Thyroid gland (tissue), 4 donors: ENCODE measurements at places on chromosomes 5 and 9. TPM values are rescaled to one million over a fixed set of nuclear protein-coding genes. Genes with fewer than 3 reads are reported as not detected.

DNA sequence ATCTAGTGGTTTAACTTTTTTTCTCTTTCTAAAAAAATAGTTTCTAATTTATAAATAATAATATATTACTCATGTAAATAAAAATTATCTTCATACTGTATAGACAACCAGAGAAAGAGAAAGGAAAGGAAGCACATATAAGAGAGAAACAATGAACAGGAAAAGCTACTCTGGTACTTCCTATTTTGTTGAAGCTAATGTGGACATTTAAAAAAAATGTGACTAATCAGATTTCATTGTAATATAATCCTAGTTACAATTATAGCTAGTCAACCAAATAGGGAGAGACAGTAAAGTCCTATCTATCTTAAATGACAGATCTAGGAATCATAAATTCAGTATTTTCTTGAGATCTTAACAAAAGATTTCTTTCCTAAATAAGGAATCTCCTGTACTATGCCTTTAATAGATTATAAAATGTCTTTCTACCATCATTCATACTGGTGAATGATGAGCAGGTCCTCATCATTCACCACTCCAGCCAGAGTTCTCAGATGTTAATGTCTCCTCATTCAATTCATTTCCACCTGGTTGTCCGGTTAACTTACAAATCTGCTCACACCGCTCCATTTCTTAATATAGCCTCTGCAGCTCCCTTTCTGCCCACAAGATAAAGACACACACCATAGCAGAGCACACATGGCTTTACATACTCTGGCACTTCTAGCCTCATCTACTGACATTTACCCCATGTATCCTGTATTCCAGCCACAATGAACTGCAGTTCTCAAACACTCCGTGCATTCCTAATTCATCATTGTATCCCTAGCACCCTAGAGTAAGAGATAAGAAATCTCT is 30.9 kb downstream of the ZFR start:
- H3K4me1 ChIP-seq = no peaks in the 10 kb centered on the region
- H3K27me3 ChIP-seq = no peaks in the 10 kb centered on the region
- DNase-seq = no peak
- H3K27ac ChIP-seq = no peak overlapping the region
- H3K36me3 ChIP-seq = peaks cover 24% of the 10 kb centered on the region

- peaks cover 8% of the 10 kb centered on the region for H3K4me1 ChIP-seq
- DNase-seq = no peak
- H3K4me3 ChIP-seq = no peak overlapping the region
- H3K36me3 ChIP-seq = no peaks in the 10 kb centered on the region
Measured at GRCh38 chr9:79578891-79579290, 7.1 kb downstream of the TLE4 start.

The RAD23B gene
- total RNA-seq = 85.7 TPM

The MAP1B gene
- 54.5 TPM for total RNA-seq

The GARNL3 gene
- 49.1 TPM for total RNA-seq

The NUTM2G gene
- total RNA-seq = not detected

GRCh38 chr5:34843497-34843896 is 4.5 kb downstream of the TTC23L start:
- no peaks in the 10 kb centered on the region for H3K27me3 ChIP-seq
- H3K4me3 ChIP-seq = no peak overlapping the region
- no peaks in the 10 kb centered on the region for H3K4me1 ChIP-seq
- H3K36me3 ChIP-seq = no peaks in the 10 kb centered on the region
- no peak overlapping the region for H3K27ac ChIP-seq

- H3K4me1 ChIP-seq = no peaks in the 10 kb centered on the region
- H3K36me3 ChIP-seq = no peaks in the 10 kb centered on the region
- no peak overlapping the region for H3K4me3 ChIP-seq
Measured at GRCh38 chr9:86751207-86751606, 196.1 kb downstream of the GAS1 start.

DNA sequence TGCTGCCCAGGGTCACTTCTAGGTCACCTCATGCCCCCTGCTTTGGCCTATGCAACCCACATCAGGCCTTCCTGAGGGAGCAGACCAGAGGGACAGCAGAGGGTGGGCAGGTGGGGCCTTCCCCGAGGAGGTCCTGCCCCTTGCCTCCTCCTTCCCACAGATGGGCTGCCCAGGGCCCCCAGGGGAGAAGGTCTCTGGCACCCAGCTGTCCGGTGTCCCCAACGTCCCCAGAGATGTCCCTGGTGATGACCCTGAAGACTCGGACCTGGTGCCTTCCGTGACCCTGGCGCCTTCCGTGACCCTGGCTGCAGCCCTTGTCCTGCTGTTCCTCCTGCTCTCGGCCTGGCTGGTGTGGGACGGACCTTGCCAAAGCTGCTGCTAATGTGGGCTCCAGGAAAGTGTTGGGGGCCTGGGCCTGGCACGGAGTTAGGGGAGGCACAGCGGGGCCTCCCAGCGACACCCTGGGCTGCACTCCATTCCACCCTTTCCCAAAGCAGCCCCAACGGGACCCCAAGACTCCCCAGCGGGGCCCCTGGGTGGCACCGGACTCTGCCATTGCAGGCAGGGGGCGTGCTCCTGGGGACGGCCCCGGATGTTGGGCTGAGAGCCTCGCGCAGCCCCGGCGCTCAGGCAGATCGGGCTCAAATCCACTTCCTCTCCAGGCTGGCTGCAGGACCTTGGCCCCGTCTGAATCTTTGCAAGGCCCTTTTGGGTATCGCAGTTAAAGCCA is 6.8 kb upstream of the SLC2A6 start:
- no peak for DNase-seq
- H3K27ac ChIP-seq = no peak overlapping the region
- H3K4me1 ChIP-seq = peaks cover 9% of the 10 kb centered on the region
- no peak overlapping the region for H3K4me3 ChIP-seq
- no peaks in the 10 kb centered on the region for H3K27me3 ChIP-seq

DNA sequence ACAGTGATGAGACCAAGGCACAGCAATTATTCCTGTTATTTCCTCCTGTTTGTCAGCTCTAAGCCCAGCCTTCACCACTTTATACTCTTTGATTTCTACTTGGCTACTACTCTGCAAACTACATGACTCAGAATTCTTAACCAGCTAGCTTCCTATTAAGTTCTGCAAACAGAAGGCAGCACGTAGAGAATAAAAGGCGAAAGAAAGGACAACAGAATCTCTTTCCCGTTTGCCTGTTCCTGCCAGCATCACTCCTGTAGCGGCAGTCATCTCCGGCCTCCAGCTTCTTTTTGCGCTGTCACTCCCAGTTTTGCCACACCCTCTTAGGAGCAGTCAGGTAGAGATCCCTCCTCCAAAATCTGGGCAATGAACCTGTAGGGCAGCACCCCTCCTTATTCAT is 29.9 kb downstream of the DPYSL3 start:
- H3K4me3 ChIP-seq = no peak overlapping the region
- H3K27ac ChIP-seq = no peak overlapping the region
- H3K27me3 ChIP-seq = no peaks in the 10 kb centered on the region
- DNase-seq = no peak
- H3K36me3 ChIP-seq = no peaks in the 10 kb centered on the region
